ENCODE measurements at places on chromosomes 16 and 17.

GRCh38 chr17:50513495-50513894 lies 5.3 kb downstream of the MYCBPAP start:
- no peak for DNase-seq

- DNase-seq = no peak
These were observed 45.1 kb downstream of the FZD2 start for GRCh38 chr17:44602390-44602789.

- no peak for DNase-seq
These were observed 19.6 kb downstream of the KATNB1 start for GRCh38 chr16:57755061-57755684.

DNA sequence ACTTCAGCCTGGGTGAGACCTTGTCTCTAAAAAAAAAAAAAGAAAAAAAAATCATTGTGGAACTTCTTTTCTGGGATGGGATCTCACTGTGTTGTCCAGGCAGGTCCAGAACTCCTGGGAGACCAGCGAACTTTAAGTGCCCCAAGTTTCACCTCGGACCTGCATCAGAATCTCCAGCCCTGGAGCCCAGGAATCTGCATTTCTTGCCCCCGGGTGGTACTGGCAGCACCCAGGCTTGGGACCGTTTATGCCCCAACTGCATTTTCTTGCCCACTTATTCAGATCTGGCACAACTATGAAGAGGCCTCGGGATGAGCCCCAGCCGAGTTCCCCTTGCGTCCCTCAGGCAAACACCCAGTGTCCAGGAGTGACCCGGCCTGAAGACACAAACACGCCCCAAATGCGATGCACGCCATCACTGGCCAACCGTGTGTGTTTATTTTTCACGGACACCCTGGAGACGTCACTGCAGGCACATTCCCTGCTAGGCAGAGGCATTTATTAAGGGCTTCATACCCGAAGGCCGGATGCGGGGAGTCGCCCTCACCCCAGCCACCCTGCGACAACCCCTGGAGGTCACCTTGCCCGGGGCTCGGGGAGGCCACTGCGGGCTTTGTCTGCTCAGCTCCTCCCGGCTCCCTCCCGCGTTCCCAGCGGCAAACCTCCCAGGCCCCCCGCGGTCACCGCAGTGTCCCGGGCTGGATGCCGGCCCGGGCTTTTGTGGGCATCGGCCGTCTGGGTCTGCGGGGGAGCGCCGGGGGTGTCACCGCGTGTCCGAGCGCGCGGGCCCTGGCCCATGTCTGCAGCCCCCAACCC lies 684 bp upstream of the SPIRE2 start:
- peak; percentile 12 for DNase-seq

DNA sequence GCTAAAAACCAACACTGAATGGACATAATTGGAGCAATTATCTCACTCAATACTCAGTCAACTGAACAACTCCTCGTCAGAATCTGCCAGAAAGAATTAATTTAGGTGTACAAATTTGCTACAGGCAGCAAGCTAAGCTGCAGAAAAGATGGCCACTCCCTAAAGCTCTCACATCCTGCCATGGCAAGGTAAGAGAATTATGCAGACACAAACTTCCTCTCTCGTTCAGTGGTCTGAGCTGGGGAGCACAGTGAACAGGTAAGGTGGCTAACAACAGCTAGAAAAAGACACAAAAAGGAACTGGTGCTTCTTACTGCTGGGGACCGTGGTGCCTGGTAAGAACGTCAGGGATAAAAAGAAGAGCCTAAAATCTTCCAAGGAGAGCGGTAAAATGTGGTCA lies 74.9 kb upstream of the BCAR1 start:
- DNase-seq = no peak

GRCh38 chr16:65908568-65908967 lies 457.9 kb upstream of the CDH5 start:
- DNase-seq = no peak

GRCh38 chr17:79989106-79989835 lies 46.4 kb downstream of the TBC1D16 start:
- no peak for DNase-seq

DNA sequence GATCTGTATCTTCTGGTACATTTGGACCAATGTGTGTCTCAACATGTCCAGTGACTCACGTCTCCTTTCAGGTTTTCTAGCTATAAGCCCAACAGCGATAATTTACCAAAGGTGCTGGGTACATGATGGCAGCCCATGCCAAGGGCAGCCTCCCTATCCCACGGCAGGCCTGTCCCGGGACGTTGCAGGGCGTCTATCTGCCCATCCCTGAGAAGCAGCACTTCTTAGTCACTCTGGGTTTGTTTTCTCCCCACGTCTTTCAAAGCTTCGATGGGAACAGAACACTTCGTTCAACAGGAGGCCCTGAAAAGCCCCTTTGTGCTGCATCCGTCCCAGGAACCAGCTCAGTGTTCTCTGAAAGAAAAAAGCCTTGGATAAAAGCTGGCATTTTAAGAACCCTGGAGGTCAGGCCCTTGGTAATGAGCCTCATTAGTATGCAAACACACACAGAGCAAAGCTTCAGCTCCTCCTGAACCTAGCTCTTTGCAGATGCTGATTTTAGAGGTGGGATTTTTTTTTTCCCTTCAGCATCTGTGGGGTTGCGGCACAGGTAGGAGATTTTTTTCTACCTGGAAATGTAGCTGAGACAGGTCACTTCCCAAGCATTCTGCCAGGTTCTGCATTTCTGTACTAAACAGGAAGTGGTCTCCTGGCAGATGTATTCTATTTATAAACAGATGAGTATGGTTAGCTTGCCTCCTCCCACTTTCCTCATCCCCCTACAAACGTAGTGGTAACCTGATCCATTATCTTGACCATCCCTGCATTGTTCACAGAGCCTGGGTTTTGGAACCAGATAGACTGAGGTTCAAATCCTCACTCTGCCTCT lies 17.5 kb upstream of the MT4 start:
- peak; percentile 60 for DNase-seq

GRCh38 chr16:78437352-78437968 lies 338.0 kb downstream of the WWOX start:
- peak; percentile 6 for DNase-seq

DNA sequence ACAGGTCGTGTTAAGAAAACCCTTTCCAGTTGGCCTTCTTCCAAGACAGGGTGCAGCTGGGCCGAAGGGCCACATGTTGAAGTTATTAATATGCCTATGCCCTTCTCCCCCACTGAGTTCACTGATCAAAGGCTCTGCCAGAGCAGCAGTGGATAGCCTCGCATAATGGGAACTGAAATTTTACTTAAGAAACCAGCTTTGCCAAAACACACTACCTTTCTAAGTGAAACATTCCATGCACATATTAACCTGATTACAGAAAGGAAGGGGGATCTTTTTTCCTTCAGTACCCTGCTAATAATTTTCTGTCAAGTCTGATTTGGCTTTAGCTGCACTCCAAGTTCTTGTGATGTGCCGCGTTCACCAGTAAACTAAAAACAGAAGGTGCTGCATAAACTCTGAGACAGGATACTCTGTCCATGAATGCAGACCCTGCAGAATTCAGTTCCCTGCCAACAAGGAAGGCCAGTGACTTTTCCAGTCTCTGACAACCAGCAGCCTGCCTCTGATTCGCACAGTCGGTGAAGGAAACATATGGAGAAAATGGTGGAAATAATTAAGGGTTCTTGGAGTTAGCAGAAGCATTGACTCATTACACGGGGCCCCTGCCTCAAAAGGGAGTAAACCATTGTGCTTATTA lies 283.8 kb downstream of the ZFHX3 start:
- no peak for DNase-seq

GRCh38 chr16:78395035-78395434 lies 295.6 kb downstream of the WWOX start:
- no peak for DNase-seq

- no peak for DNase-seq
These were observed 1.1 kb upstream of the HS3ST4 start for GRCh38 chr16:25690552-25691143.

GRCh38 chr16:12920739-12921138 lies 19.3 kb downstream of the SHISA9 start:
- no peak for DNase-seq

DNA sequence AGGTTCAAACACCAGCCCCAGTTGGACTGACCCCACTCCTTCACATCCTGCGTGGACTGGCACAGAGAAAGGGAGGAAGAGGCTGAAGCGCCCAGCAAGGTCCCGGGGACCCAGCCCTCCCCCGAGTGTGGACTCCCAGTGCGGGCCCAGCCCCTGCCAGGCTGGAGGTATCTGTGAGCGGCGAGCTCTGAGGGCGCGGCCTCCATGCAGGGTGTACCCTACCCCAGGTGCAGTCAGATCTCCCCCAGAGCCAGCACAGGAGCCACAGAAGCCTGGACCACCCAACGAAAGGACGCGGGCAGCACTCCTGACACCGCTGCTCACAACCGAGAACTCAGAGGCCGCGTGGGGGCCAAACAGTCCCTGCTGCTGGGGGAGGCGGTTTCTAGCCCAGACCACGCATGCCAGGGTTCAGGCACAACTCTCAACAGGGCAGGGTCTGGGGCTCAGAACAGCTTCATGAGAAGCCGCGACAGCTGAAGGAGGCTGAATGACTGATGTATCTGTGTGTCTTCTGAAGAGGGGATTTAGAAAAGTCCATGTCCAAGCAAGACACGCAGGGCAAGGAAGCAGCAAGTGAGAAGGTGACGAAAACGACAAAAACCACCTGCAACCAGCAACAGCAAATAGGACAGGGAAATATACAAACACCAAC lies 8.5 kb downstream of the SLC38A10 start:
- no peak for DNase-seq

DNA sequence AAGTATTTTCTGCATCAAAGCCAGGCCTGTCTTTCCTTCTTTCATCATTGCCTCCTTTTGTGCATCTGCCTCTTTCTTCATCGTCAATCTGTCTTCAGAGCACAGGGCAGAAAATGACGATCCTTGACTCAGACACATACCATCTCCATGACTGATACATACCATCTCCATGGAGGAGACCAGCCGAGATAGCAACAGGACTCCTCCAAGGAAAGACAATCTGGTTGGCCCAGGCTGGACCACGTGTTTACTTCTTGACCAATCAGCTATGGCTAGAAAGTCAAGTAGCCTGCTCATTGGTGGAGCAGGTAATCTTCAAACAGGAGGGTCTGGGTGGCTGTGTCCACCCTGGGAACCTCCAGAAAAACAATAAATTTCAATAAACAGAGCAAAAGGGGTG lies 164.6 kb downstream of the CPPED1 start:
- DNase-seq = no peak

- no peak for DNase-seq
These were observed 14.6 kb upstream of the KRT17 start for GRCh38 chr17:41638941-41639340.

- peak; percentile 81 for DNase-seq
These were observed 14.6 kb downstream of the ODF4 start for GRCh38 chr17:8354236-8354635.

- DNase-seq = no peak
These were observed 925.4 kb downstream of the CDH11 start for GRCh38 chr16:64196444-64196843.

DNA sequence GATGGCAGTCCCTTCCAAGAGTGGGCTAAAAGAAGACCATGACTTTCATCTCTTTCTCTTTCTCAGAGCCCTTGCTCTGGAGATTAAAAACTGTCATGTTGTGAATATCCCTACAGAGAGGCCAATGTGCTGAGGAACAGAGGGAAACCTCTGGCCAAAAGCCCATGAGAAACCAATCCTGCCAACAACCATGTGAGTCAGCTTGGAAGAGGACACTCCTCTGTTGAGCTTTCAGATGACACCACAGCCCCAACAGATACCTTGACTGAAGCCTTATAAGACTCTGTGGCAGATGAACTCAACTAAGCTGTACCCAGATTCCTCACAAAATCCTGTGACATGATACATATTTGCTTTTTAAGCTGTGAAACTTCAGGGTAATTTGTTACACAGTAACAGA lies 19.6 kb downstream of the CPPED1 start:
- no peak for DNase-seq

DNA sequence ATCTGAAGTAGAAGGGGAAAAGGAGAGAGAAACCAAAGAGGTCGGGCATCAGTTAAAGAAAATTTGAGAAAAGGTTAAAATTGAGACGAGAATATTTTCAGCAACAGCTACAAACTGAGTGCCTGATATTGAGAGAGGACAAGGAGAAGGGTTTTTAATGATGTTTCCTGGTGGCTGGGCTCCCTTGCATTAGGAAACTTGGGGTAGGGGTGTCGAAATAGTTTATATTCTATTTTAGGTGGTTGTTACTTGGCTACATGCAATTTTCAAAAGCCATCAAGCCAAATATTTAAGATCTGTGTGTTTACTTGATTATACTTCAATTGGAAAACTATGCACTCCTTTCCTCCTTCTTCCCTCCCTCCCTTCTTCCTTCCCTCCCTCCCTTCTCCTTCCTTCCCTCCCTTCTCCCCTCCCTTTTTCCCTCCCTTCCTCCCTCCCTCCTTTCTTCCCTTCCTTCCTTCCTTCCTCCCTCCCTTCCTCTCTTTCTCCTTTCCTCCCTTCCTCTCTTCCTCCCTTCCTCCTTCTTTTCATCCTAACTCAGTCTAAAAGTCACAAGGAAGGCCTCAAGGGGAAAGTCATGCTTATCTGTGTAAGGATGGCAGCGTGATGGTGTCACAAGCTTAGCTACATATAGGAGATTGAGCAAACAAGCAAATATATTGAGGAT lies 1.8 kb upstream of the APOH start:
- no peak for DNase-seq

DNA sequence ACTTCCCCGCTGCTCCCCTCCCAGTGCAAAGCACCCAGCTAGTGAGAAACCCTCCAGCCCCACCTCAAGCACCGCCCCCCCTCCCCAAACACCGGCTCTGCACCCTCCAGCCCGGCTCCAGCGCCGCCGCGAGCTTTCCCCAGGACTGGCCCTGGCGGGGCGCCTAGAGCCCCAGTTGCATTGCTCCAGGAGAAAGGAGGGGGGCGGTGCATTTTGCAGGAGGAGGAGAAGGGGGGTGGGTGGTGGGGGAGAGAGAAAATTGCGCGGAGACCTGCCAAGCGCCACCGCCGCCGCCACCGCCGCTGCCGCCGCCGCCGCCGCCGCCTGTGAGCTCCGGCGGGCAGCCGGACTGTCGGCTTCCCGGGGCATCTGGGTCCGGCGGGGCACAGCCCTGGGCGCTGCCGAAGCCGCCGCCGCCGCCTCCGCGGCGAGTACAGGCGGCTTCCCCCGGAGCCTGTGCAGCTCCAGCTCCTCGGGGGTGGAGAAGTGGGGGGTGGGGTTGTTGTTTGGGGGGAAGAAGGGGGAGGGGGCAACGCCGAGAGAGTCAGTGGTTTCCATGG lies 333 bp upstream of the NOG start:
- peak; percentile 86 for DNase-seq

GRCh38 chr17:44981221-44981968 lies 13.3 kb upstream of the C1QL1 start:
- DNase-seq = no peak

- DNase-seq = no peak
These were observed 643.0 kb downstream of the MAF start for GRCh38 chr16:78957317-78958100.
